ENCODE measurements at places on chromosomes 5 and 9.

DNA sequence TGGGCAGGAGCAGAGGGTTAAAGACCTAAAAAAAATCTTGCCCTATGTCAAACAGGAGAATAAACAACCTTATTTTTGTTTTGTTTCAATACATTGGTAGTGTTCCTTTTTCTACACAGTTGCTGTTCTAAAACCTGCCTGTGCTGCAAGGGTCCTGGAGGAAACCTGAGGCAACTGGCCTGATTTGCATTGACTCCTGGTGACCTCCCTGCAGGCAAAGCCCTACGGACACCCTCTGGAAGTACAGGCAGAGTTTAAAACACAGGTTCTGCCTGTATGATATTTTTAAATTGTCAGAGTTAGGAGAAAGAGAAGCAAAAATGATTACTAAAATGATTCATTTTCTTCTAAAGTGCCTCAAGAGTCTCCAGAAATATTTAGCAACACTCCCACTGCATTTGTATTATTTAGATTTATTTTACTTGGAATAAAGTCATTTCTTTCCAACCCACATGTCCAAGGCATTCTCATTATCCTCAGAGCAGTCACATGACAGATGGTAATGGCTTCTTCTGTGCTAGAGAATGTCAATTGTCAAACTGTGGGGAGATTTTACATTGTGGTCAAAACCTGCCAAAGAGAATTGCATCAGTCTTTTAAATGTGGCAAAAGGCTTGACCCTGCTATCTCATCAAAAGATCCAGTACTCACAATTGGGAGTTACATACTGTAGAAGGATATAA, 559.6 kb downstream of the CETN3 start:
- DNase-seq = no peak

GRCh38 chr9:136881691-136882108, 4.6 kb upstream of the TRAF2 start:
- peak; percentile 22 for DNase-seq

GRCh38 chr5:89830691-89831090, 578.9 kb downstream of the CETN3 start:
- no peak for DNase-seq

DNA sequence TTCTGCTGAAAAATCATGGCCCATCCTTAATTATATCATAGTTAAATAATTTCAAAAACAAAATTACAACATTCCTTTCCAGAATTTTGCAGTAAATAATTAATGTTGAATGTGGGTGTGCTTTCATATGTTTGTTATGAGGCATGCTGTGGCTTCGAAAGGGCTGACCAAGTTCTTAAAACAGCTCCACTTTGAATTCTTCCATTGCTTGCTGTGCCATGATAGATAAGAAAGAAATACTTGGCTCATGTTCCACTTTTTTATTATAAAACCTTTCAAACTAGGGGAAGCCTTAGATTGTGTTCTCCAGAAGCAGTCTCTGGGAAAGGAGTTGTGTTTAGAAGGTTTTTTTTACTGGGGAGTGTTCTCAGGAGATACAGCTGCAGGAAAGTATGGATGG, 1278.7 kb upstream of the DMAC1 start:
- DNase-seq = no peak

DNA sequence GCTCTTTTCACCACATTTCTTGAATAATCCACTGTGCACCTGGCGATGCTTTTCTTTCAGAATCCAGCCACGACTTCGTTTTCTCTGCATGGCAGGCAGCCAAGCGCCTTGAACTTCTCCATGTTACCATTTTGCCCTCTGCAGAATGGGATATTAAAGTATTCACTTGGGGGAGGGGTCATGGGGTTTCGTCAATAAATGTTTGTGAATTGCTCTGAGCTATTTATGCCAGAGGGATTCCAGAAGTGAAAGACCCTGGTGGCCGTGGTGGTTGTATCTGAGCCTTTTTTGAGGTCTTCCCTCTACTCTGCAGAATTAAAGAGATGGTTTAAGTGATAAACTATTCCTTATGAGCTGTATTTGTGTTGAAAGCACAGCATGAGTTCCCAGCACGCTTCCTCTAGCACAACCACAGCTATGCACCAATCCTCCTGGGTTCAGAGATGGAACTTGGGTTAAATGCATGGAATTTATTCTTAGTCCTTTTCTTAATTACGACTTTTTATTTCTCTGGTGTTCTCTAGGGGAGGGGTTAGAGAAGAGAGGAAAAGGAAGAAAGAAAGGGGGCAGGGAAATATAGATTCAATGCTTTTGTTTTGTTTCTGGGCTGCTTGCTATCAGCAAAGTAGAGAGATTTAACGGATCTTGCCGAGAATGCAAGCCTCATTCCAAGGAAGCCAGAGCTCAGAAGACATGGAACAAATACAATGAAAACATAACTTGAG, 478.2 kb upstream of the TNC start:
- no peak for DNase-seq

DNA sequence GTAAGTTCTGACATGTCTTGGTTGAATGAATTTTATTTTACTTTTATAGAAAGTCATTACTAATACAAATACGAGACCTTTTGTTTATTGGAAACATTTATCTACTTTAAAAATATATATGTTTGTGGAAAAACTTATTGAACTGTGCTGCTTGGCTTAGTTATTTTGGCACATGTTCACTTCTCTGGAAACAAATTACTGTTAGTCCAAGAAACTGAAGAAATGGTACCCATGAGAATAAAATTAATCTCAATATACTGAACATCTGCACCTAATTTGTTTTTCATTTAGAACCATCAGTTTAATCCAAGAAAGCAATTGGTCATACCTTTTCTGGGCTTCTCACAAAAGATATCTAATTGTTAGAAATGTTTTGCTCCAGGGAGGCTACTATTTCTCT, 32.2 kb downstream of the INVS start:
- DNase-seq = no peak

- DNase-seq = no peak
These were observed 3.4 kb downstream of the PCDHGC5 start for GRCh38 chr5:141492168-141492885.

GRCh38 chr9:112112519-112112918, 62.6 kb downstream of the SUSD1 start:
- no peak for DNase-seq

DNA sequence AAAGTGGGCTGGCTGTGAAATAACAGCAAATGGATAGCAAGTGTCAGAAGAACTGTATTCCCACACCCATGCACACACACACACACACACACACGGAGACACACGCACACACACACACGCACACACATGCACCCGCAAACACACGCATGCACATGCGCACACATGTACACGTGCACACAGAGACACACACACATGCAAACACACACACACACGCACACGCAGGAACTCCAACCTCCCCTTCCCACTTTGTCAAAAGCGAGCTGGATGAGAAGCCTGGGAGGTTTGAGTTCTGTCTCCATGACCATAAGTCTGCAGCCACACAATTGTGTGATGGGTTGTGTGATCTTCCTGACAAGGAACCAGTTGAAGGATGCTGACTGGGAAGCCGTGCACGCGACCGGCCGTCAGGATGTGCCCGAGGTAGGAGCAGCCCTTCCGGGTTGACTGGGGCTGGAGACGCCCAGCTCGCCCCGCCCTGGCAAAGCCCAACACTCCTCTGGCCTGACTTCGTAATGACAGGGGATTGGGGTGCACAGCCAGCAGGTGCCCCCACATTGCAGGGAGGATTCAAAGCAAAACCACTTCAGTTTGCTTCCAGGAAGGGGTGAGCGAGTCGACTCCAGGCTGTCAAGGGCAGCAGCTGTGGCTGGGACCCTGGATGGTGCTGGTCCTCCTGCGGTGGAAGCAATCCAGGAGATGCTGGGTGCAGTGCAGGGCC, 29.3 kb upstream of the NKD2 start:
- no peak for DNase-seq

DNA sequence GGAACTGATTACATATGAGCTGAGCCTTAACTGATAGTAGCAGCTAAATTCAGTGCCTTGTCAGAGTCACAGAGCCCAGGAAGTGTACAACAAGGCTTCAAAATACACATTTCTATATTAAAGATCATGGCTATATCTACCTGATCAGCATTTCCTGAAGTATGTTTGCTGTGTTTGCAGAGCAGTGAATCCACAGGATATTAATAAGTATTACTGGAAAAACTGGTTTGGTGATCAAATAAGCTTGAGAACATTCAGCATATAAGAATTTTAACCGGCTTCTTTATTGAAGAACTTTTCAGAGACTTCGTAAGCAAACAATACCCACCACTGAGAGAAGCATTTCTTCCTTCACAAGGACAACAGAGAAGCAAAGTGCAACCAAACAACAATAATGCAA, 227.0 kb downstream of the ELAVL2 start:
- no peak for DNase-seq

DNA sequence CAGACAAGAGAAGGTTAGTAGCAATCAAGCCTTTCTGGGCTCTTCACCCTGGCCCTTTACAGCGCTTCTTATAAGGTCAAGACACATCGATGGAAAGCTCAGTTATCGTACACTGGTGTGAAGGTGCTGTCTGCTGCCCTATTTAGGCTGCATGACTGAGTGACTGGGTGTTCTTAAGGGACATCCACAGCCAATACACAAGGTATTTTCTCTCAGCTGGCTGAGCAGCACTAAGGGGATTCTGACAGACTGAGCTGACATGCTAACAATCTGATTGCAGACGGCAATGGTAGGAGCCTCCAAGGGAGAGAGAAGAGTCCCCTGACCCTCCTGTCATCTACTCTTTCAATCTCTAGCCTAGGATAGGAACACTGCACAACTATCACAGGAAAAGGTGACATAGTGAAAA, 577.9 kb downstream of the ISL1 start:
- no peak for DNase-seq

DNA sequence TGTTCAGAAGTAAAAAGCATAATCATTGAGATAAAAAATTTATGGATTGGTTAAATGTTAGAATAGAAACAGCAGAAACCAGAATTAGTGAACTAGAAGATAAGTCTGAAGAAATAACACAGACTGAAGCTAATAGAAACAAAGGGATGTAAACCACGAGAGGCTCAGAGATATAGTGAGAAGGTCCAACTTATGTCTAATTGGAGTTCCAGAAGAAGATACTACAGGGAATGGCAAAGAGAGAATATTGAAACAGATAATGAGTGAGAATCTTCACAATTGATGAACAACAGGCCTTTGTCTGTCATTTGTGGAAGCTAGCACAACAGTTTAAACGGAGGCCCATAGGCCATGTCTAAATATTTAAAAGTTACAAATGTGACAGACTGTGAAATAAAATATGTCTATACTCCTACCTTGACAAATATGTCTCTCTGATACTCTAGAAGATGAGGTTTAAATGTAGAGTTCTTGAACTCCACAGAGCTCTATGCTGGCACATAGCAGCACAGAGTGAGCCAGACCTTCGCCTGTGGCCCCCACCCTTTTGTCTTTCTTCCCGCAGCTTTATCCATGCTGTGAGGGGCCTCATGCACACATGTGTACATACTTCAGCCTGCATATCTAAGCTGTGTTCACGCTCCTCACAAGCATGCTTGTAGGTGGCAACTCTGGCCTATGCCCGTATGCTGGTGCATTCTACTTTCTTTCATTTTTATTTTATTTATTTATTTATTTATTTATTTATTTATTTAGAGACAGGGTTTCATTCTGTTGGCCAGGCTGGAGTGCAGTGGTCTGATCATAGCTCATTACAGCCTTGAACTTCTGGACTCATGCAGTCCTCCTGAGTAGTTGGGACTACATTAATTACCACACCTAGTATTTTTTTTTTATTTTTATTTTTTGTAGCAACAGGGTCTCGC, 45.0 kb upstream of the ABL1 start:
- DNase-seq = no peak

DNA sequence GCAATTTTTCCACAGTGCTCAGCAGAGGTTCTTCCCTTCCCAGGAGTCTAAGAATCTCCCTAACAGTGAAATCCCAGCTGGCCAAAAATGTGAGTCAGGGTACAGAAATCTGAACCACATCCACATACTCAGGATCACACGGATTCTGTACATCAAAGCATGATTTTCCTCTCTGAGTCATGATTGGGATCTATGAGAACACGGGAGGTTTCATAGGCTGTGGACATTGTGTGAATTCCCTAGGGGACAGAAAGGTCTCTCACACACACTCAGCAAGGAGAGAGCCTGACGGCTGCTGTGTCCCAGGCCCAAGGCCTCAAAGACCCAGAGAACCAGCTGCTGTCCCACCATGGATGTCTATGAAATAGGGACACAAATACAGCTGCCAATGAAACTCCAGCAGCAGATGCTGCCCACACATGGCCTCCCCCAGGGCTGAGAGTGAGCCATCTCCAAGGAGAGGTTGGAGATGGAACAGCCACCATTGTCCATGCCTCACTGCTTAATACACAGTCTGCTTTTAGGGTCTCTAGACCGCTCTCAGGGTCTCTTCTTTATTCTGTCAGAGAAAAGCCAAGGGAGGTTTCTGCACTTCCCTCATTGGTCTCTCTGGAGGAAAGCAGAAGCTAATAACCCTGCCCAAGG, 102.7 kb downstream of the ADAMTS12 start:
- DNase-seq = no peak

- no peak for DNase-seq
These were observed 132.4 kb upstream of the OTULINL start for GRCh38 chr5:14449052-14449661.

DNA sequence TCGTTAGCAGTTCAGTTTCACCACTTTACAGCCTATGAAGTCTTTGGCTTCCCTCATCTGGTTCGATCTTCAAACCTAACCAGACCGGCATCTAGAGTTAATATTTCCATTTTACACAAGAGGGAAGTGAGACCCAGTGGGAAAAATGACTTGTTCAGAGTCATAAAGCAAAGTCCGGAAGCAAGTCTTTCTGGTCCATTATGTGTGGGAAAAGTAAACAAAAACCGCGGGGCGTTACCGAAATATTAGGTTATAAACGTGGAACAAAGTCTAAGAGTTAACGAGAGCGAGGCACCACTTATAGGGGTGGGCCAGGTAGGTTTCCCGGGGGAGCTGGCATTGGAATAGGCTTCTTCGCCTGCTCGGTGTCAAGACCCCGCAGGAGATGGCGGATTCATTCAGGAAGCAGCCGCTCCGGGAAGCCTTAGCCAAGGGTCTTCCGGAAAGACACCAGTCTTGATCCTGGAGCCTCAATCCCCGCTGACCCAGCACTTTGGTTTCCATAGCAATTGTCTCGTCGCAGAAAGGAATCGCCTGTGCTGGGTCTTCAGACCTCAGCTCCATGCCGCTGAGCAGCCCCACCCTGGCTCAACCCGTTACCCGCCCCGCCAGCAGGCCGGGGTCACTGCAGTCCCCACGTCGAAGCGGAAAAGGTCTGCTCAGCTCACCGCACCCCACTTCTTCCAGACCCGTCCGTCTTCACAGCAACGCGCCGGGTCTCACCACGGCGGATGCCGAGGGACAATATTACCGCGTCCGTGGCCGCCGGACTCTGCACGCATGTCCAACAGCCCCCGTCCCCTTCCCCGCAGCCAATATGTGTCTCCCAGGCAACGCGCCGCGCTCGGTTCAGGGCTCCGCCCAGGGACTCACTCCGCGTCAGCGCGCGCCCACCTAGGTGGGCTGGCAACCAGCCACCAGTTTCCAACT, at the start of gene C5orf52:
Gene C5orf52 (plus strand): TSS at position 872 of the 930 bp plus-strand sequence. CDS start 82 bp downstream, outside the sequence.
- no peak for DNase-seq
